ENCODE measurements at places on chromosomes 7 and 10.

- DNase-seq: no peak
Measured at GRCh38 chr10:21157664-21158063, 260.6 kb upstream of the NEBL start.

GRCh38 chr10:31319602-31320549, 860 bp downstream of the ZEB1 start:
- DNase-seq: no peak

- peak; percentile 47 for DNase-seq
Measured at GRCh38 chr10:36492590-36493515, 632.5 kb upstream of the ANKRD30A start.

DNA sequence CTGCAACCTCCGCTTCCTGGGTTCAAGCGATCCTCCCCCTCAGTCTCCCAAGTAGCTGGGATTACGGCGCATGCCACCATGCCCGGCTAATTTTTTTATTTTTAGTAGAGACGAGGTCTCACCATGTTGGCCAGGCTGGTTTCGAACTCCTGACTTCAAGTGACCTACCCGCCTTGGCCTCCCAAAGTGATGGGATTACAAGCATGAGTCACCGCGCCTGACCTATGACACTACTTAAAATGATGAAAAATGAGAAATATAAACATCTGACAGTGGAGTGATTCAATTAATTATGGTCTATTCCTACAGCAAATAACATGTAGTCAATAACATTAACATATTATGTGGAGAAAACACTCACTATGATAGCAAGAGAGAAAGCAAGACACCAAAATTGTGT, 2.2 kb downstream of the BRAT1 start:
- DNase-seq: no peak

GRCh38 chr7:151432658-151433521, 7.1 kb downstream of the CRYGN start:
- DNase-seq: no peak

GRCh38 chr10:77297393-77297739, 340.2 kb downstream of the KCNMA1 start:
- no peak for DNase-seq

GRCh38 chr10:87753995-87754866, 63.8 kb downstream of the ATAD1 start:
- no peak for DNase-seq

DNA sequence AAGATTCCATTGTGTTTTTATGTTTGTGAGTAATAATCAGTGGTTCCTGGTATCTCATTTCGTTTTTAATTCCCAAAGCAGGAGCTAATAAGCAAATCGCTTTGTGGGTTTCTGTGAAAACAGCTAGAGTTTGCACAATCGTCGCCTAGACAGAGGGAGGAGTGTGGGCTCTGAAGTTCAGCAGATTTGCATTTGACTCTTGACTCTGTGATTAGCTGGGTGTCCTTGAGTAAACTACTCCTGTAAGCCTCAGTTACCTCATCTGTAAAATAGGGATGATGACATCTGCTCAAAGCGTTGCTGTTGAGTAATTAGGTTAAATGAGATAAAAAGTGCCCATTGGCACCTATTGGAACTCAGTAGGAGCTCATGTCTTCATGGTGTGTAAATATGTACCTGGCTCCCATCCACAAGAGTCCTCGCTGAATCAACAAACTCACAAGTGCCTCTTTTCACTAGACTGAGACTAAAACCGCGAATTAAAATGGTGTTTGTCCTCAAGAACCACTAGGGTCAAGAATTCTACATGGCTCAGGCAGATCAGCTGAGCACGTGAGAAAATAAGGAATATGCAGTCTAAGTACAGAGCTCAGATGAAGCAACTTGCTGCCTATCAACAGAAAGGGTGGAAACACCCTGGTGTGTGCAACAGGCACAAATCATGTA, 385.8 kb upstream of the C7orf33 start:
- no peak for DNase-seq

- no peak for DNase-seq
Measured at GRCh38 chr10:102963756-102964025, 45.6 kb downstream of the CNNM2 start.

- DNase-seq: peak; percentile 97
Measured at GRCh38 chr7:1536743-1537534, 6.4 kb downstream of the MAFK start.

- DNase-seq: no peak
Measured at GRCh38 chr7:70325509-70326101, 727.3 kb downstream of the AUTS2 start.

DNA sequence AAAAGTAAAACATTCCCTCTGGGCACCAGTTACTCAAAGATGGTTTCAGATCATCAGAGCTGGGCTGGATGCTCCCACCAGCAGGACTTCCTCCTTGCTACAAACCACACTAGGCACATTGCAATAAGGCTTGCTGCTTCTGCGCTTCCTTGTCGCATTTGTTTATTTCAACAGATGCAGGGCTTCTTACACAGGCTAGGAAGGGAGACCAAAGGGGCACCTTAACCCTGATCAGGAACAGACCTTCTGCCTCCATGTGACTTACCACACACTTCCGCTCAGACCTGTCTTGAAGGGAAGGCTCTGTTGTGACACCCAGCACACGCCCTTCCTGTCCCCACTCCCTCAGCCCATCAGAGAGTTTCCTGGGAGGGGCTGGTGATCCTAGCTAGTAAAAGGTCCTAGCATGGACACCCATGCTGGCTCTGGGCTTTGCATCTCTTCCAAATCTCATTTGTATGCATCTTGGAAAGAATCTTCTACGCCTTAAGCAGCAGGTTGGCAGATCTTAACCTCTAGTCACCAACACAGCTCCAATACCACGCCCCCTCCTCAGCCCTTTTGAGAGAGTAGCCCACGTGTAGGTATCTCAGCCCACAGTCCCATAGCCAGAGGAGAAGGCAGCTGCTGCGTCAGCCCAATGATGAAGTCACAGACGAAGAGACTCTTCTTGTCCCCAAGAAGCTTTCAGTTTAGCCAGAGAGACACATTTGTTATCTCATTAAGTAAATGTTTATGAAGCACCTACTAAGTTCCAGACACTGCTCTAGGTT, 47.1 kb upstream of the SVIL start:
- DNase-seq: no peak

DNA sequence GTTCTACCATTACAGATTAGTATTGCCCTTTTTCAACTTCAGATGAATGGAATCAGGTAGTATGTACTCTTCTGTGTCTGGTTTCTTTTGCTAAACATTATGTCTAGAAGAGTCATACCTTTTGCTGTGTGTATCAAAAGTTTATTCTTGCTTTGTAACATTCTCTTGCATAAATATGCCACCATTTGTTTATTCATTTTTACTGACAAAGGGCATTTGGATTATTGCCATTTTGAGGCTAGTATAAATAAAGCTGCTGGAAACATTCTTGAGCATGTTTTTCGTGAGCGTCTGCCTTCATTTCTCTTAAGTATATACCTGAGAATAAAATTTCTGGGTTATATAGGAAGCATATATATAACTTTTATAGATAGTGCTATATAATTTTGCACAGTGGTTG, 121.7 kb upstream of the CSTF2T start:
- DNase-seq: no peak

DNA sequence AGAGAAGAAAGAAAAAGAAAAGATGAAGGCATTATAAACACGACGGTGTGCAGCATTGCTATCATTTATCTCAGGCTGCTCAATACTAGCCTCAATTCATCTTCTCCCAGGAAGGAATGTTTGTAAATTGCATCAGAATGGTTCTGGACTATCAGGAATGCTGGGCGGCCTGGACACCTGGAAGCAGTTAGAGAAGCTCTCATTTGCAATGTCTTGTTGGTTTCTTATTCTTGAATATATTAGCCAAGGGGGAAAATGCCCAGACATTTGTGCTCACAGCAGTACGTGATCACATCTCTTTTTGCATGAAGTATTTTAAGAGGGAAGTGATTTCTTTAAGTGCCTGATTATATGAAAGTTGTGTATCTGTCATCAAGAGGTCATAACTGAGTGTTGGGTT, 85.6 kb upstream of the IMMP2L start:
- no peak for DNase-seq

DNA sequence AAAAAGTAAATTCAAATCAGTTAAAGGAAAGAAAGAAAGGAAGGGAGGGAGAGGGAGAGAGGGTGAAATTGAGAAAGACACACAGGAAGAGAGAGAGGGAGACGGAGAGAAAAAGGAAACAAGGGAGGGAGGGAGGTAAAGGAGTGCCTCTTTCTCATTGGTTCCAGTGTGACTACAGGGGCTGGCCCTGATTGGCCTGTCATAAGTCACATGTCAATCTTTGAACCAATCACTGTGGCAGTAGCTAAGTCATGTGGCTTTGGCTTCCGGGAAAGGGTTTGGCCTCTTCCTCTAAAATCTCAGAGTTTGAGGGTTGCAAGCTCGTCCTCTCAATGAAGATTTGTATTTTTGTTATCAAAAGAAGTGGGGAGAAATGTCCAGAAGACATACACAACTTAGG, 150.2 kb downstream of the RAB11FIP2 start:
- DNase-seq: no peak

DNA sequence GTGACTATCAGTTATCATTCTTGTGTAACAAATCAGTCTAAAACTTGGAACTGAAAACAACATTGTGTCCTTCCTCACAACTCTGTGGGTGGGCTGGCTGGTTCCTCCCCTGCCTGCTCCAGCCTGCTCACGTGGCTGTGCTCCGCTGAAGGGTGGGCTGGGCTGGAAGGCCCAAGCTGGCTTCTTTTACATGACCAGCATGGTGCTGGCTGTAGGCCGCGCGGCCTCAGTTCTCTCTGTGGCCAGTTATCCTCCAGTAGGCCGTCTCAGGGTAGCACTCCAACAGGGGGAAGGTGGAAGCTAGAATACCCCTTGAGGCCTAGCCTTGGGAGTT, 11.3 kb downstream of the ADAMTS14 start:
- no peak for DNase-seq

GRCh38 chr7:134605978-134606923, 40.4 kb upstream of the BPGM start:
- peak; percentile 78 for DNase-seq

- DNase-seq: no peak
Measured at GRCh38 chr7:147524726-147525250, 1065.8 kb upstream of the C7orf33 start.

GRCh38 chr7:69681181-69681580, 82.9 kb downstream of the AUTS2 start:
- no peak for DNase-seq

- no peak for DNase-seq
Measured at GRCh38 chr7:100155553-100156317, 2.8 kb downstream of the TRAPPC14 start.

GRCh38 chr7:79406371-79406770, 47.1 kb downstream of the MAGI2 start:
- no peak for DNase-seq

GRCh38 chr10:12314836-12315235, 34.5 kb upstream of the CAMK1D start:
- DNase-seq: no peak

DNA sequence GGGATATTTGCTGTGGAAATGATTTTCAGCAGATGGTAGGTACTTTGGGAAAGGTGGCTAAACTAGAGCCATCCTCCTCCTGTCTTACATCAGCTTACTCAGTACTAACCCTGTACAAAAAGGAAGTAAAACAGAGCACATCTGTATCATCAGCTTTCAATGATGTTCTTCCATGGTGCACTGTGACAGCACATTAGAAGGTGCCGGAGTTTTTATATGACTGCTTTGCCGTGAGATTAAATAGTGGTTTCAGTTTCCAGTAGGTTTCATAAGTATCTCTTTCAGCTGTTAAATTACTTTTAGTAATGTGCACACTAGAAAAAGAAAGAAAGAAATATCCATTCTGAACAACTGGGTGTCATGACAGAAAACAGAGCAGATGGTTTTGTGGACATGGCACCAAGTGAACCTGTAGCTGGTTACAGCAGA, 86.5 kb downstream of the ARID5B start:
- DNase-seq: no peak

- DNase-seq: no peak
Measured at GRCh38 chr7:2010101-2010500, 222.6 kb downstream of the MAD1L1 start.

DNA sequence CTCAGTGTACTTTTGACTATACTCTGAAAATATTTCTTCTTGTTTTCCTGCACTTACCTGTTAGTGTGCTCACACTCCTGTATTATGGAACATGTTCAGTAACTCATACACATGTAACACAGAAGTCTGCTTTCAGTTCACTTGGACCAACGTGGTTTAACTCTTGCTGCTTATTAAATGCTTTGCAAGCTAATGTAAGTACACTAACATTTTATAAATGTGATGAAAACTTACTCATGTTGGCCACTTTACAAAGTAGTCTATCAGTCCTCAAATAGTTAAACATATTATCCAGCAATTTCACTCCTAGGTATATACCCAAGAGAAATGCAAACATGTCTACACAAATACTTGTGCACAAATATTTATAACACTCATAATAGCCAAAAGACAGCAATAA, 98.4 kb downstream of the UBE2H start:
- DNase-seq: no peak

DNA sequence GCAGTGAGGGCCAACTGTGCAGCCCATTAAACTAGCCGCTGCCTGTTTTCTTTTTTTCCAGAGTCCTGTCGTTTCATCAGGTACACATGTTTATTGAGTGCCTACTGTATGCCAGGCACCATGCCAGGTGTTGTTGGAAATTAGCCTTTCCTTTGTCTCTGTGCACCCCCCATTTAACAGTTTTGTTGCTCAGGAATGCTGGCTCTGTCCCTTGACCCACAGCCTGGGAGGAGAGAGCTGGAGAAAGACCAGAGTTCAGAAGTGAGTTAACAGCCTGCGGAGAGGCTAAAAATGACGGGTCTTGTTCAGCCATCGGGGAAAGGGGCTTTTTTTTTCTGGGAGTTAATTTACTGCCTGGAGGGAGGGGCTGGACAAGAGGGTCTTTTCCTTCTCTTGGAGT, 1.3 kb downstream of the LRMDA start:
- DNase-seq: no peak

DNA sequence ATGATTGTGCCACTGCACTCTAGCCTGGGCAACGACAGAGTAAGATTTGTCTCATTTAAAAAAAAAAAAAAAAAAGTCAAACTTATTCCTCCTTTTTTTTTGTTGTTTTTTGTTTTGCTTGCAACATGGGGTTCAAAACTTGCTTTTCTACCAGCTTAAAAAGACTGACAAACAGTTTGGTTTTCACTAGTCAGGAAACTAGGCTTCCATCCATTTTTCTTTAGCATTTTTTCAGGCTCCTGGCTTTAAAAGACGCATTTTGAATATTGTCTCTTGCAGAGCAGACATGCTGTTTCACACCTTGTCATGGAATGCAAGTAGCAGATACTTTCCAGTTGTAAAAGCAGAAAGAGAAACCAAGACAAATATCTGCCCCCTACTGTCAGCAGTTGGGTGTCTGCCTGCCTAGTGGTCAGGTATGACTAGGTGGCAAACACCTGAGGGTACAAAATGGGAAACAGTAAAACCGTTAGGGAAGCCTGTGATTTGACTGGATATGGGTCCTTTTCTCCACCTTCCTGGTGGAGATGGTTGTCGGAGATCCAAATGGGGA, 139.9 kb downstream of the CCDC71L start:
- no peak for DNase-seq
